NCI-H82 (cell line): ENCODE measurements at places on chromosomes 5 and 9.

DNA sequence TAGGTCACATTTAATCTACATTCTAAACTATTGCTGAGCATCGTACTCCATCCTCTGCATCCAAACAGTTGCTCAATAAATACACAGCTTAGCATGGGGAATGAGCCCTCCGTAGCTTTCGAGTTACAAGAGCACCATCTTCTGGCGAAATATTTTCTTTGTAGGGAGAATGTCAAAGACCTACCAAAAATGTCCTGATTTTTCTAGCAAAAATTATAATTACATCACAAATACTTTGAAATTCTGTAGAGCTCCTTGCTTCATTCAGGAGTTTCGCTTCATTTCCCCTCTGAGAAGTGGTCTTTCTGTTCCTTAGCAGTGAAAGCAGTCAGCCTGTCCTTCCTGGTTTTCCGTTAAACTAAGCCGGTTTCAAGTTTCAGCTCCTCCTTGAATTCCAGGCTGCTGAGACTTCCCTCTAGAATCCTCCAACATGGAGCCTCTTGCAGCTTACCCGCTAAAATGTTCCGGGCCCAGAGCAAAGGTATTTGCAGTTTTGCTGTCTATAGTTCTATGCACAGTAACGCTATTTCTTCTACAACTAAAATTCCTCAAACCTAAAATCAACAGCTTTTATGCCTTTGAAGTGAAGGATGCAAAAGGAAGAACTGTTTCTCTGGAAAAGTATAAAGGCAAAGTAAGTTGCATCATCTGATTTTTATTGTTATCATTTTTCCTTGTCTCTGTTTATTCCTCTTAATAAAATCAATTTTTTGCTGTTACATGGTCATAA is at the start of gene GPX8:
TSS of gene GPX8 (plus strand) at position 409 of the 730 bp plus-strand sequence. CDS start at position 431, 22 bp downstream.
- peak; percentile 70 for DNase-seq

- no peak for DNase-seq
These were observed 1294.2 kb downstream of the EFNA5 start for GRCh38 chr5:106376522-106376921.

- no peak for DNase-seq
These were observed at the start of the genes BHMT2 and DMGDH for GRCh38 chr5:79069488-79070349. Gene BHMT2, plus strand, starts transcription at chr5:79069767. Its CDS starts 16 bp downstream, at chr5:79069783. Gene DMGDH, minus strand, starts transcription at chr5:79069674. Its CDS starts 54 bp downstream, at chr5:79069620.

DNA sequence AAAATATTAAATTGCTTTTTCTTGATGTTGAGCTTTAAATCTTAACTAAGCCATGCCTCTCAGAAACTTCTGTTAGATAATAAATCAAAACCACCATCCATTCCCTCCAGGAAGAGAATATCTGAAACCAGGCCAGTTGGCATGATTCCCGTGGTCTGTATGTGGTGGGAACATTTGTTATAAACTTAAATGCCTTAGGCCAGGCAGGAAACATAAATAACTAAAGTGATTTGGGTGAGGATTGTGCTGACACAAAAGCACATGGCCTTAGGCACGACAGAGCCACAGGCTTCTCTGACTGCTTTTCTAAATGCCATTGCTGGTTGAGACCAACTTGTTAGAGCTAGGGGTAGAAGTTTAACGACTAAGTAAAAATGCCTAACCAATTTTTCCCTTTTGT is 255.9 kb downstream of the GABRG2 start:
- peak; percentile 3 for DNase-seq

DNA sequence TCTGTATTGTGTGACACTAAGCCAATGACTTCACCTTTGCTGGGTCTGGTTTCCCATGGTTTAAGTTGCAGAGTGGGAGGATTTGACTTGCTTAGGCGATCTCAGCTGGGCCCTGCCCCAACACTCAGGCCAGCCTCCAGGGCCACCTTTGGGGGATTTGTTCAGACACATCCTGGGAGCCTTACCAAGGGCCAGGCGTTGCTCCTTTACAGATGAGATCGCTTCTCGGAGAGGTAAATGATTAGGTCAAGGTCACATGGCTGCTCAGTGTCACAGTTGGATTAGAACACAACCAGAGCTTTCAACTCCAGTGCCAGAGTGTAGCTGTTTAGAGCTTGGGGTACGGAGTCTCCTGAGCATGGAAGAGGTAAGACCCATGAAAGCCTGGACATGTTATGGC is 57.5 kb downstream of the COL27A1 start:
- DNase-seq, result no peak

GRCh38 chr5:115343855-115344254 is 47.4 kb upstream of the CCDC112 start:
- no peak for DNase-seq

DNA sequence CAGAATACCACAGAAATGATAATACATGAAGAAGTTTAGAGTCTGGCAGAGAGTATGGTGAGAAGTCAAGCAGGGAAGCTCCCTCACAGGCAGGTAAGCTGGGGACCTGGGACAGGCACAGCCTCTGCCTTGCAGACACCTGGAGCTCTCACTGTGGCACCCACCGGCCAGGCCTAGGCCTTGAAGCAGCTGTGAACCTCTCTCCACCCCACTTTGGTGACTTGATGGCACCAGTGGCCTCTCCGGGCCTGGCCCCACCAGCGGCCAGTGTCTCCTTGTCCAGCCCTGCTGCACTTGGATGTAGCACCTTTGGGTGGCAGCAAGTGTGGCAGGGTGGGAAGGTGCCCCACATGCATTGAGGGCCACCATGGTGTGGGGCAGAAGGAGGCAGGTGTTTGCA is 330.5 kb downstream of the NPR3 start:
- DNase-seq, result no peak

DNA sequence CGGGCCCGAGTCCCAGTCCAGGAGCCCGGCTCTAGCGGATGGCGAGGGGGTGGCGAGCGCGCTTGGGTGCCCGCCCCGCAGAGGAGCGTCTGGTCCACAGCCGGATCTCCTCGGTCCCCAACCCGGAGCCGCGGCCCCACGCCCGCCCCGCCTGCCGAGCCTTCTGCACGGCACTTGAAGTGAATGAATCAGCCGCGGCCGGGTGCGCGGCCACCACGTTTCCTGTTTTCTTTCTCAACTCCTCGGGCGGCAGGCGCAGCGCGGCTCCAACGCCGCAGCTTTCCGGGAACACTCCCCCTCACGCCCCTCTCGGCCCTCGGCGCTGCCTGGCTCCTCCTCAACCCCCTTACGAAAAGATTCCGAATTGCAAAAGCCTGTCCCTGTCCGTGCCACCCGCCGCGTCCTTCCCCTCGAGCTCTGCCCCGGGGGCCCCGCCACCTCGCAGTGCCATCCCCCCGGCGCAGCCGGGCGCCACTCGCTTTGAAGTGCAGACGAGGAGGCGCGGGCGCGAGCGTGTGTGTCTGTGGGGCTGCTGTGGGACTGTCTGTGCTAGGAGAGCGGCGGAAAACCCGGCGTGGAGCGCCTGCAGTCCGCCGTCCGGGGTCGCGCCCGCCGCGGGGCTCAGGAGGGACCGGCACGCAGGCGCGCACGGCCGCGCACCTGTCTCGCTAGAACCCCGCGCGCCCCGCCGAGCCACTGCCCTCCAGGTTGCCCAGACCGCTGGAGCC is 456.6 kb downstream of the RAB3C start:
- DNase-seq, result peak; percentile 55

DNA sequence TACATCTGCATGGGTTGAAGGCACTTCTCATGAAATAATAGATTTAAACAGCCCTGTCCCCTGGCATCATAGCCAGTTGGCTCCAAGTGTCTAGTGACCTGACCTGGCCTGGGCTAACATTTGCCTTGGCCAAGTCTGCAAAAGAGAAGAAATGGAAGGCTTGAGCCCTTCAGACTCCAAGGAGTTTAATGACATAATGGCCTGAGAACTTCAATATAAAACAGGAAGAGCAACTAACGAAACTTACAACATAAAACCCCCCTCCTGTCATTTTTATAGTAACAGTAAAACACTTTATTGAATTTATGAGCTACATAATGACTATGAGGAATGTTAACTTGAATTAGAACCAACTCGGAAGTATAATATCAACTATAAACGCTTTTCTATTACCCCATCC is 218.8 kb upstream of the TBCA start:
- no peak for DNase-seq

- no peak for DNase-seq
These were observed 27.9 kb downstream of the LYRM7 start for GRCh38 chr5:131198625-131199024.

DNA sequence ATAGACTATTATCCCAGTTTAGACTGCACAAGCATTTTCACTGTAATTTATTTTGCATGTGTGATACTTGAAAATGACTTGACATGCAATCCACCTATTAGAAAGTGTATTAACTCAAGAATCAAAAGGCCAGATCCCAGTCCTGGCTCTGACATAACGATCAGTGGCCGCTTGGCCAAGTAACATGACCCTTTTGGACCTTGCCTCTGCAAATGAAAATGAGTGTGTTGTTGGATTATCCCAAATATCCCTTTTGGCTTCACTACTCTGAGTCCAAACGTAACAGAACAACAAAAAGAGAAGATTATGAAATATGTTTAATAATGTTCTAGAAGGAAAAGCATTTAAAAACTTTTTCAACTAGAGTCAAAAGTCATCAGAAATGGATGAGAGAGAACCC is 19.0 kb downstream of the DMGDH start:
- DNase-seq, result no peak

DNA sequence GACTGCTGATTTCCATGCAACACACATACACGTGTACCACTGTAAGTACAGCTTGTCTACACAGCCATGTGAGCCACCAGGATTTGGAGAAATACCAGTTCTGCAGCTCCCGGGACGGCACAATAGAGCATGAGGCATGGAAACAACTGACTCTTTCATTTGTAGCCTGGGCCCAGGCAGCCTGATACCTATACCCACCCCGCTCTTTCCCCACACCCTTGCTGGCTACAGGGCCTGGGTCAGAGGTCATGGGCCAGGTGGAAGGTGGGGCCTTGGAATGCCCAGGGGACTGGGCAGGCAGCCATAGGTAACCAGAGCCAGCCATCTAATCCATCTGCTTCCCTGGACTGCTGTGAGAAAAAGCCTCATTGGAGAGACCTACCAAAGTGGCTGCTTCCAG is 39.0 kb upstream of the ZSWIM6 start:
- DNase-seq, result no peak

- no peak for DNase-seq
These were observed 98.5 kb downstream of the APBA1 start for GRCh38 chr9:69573651-69574050.

DNA sequence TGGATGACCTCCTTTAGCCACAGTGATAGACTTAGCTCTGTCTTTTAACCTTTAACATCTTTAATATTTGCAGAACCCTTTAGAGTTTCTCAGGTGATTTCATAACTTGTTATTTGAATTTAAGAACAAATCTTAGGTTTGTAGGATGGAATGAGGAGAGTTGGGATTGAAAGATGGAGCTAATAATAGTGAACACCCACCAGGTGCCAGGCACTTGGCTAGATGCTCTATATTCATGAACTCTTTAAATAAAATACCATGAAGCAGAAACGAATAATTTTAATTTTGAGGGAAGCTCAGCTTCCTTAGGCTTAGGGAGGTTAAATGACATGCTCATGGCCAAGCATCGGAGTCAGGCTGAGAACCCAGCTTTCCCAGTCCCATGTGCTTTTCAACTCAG is 19.4 kb upstream of the CARNMT1 start:
- no peak for DNase-seq

GRCh38 chr9:17846948-17847655 is 268.2 kb downstream of the SH3GL2 start:
- DNase-seq, result no peak

- no peak for DNase-seq
These were observed 34.1 kb downstream of the NEK6 start for GRCh38 chr9:124291801-124292396.

GRCh38 chr5:113612060-113612496 is 98.6 kb downstream of the YTHDC2 start:
- DNase-seq, result peak; percentile 50

DNA sequence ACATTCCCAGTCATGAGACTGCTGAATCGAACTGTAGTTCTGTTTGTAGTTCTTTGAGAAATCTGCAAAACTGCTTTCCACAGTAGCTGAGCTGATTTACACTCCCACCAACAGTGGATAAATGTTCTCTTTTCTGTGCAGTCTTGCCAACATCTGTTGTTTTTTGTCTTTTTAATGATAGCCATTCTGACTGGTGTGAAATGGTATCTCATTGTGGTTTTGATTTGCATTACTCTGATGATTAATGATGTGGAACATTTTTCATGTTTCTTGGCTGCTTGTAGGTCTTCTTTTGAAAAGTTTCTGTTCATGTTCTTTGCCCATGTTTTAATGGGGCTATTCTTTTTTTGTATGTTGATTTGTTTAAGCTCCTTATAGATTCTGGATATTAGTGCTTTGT is 187.3 kb upstream of the TLE4 start:
- no peak for DNase-seq

DNA sequence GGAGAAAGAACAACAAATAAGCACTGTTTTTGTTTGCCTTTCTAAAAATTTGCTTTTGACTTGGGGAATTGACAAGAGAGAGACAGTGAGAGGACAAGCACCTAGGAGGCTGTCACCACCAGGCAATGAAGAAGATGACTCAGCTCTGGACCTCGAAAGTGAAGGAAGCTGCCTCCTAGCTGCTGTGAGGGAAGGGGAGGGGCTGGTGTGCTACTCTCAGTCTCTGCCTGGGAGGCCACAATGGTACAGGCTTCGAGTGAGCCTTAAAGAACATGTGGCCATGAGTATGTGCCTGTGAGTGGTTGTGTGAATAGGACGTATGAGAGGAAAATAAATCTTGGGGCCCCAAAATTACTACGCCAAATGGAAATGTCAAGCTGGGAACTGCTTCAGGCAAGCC is 7.1 kb upstream of the PLK2 start:
- DNase-seq, result peak; percentile 9

- no peak for DNase-seq
These were observed 246.9 kb upstream of the GAS1 start for GRCh38 chr9:87193925-87194868.

DNA sequence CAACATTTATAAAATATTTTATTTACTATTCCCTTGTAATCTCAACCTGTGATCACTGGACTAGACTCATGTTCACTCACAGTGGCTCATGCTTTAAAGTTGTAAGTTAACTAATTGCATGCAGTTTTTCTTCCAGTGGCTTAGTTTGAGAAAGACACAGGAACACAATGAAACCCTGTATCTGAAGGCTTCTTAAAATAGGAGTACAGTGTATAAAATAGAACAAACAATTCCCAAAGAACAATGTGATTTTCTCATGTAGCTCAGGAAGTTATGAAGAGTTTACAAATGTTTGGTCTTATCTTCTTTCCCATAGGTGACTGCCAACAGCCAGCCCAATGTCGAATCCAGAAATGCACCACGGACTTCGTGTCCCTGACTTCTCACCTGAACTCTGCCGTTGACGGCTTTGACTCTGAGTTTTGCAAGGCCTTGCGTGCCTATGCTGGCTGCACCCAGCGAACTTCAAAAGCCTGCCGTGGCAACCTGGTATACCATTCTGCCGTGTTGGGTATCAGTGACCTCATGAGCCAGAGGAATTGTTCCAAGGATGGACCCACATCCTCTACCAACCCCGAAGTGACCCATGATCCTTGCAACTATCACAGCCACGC is 5.9 kb downstream of the RGMB start:
- DNase-seq, result no peak

GRCh38 chr5:54753034-54753433 is 232.4 kb downstream of the ESM1 start:
- DNase-seq, result no peak

- no peak for DNase-seq
These were observed 171.8 kb upstream of the PITX1 start for GRCh38 chr5:135205632-135206349.
